Stimulated activated CD8-positive, alpha-beta memory T cell treated with anti-CD3 and anti-CD28 coated beads, Interleukin-15, amount 100 ng/mL, for 4 hours (primary cell): ENCODE measurements at places on chromosomes 2 and 18.

DNA sequence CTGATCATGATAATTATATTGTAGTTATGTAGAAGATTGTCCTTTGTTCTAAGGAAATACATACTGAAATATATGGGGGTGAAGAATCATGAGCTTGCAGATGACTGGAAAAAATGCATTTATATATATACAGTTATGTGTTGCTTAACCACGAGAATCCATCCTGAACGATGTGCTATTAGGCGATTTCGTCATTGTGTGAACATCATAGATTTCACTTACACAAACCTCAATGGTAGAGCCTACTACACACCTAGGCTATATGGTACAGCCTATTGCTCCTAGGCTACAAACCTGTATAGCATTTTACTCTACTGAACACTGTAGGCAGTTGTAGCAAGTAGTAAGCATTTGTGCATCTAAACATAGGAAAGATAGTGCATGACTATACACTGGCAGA is 2.6 kb upstream of the ACAA2 start:
- DNase-seq: no peak

- no peak for DNase-seq
Measured at GRCh38 chr2:151840216-151841046, 12.2 kb upstream of the ARL5A start.

GRCh38 chr2:197236816-197237215 is 73.8 kb downstream of the ANKRD44 start:
- DNase-seq: no peak

- no peak for DNase-seq
Measured at GRCh38 chr2:96764253-96764637, 3.5 kb downstream of the CNNM4 start.

DNA sequence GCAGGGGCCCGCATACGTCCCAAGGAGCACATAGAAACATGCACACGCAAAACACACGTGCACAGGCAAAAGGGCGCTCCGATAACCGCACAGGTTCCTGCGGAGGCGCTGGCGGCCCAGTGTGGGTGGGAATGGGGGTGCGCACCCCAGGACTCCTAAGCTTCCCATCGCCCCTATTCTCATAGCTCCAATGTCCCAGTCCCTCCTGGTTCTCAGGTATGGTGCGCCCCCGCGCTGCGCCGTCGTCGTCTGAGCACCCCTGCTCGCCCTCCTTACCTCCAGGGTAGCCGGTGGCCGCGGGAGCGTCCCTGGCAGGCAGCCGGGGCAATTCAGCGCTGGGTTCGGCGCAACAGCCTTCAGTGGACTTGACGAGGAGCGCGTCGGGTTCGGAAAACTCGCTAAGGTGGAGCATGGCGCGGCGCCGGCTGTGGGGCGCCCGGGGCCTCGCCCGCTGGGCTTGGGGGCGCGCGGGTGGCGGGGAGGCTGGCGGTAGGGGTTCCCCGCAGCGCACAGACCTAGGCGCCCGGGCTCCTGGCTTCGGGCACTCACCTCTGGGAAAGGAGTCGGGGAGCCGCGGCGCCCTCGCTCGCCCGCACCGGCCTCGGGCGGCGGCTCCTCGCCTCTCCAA is 328 bp downstream of the EGR4 start:
- no peak for DNase-seq

- no peak for DNase-seq
Measured at GRCh38 chr2:34567128-34567527, 968.0 kb upstream of the FAM98A start.

DNA sequence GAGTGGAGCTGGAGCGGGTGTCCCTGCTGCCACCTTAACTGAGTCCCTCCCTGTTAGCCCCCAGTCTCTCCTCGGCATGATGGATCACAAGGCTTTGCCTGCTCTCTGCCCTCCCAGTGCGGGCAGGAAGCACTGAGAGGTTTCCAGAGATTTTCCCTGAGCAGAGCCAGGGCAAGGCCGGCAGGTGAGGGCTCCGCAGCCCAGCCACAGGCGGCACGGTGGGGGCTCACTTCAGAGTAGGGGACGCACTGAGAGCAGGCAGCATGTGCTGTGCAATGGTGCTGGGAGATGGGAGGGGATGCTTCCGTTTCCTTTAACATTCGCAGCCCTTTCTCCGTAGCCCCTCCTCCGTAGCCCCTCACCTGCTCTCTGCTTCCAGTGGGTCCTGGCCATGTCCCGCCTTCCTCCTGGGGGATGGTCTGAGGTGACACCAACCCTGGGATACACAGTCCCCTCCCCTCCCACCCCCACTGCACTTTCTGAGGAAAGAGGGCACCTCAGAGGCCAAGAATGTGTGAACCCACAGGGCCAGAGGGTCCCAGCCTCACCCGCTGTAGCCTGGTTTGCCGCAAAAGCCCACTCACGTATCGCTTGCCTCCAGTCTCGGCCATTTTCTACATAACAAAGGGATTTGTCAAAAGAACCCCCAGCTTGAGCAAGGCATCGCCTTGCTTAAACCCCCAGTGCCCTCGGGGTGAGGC is 10.7 kb downstream of the KCNF1 start:
- DNase-seq: no peak

GRCh38 chr2:196173505-196173904 is 2.1 kb upstream of the STK17B start:
- DNase-seq: no peak

DNA sequence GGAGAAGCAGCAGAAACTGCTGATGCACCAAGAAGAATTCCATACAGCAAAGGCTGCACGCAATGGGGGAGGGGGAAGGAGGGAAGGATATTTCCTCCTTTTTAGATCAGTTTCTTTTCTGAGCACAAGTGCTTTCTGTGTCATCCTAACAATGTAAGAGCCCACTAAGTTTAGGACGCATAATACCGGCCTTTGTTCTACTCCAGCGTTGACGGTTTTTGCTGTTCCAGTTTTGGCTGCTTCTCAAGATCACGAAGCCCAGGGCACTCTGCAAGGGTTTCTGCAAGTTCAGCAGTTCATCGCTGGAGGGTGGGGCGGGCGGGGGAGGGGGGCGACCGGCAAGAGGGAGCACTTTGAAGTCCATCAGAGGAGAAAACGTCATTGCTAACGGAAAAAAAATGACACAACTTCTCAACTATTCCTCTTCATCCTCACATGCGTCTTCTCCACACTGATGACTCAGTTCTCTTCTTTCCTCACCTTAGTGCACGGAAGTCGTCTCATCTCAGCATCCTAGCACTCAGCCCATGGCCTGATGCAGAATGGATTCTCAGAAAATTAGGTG is 8.7 kb downstream of the FAM178B start:
- DNase-seq: no peak

DNA sequence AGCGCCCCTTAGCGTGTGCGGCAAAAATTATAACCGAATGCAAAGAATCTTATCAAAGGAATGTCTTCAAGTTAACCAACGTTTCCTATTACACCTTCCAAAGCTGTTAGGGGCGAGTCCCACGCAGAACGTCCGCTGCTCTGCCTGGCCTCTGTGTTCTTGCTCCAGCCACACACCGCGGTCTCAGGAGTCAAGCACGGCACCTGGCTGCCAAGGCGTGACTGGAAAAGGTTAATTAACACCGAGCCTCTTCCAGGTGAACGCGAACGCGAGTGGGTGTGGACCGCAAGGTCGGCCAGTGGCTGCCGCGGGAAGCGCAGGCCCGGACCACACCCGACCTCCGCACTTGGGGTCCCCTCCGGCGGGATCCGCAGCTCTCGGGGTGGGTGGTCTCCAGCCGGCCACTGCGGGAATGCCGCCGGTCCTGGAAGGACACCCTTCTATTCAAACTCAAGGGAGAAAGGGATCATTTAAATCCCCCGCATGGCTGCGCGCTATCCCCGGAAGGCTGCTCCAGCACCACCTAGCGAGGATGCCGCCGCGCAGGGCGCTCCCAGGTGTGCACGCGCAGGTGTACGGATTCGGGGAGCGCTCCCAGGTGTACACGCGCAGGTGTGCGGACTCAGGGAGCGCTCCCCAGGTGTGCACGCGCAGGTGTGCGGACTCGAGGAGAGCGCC is 830 bp downstream of the CYB5A start:
- DNase-seq: no peak

- no peak for DNase-seq
Measured at GRCh38 chr18:70373042-70373519, 84.2 kb downstream of the SOCS6 start.

GRCh38 chr2:147294825-147295392 is 549.9 kb upstream of the ACVR2A start:
- no peak for DNase-seq

DNA sequence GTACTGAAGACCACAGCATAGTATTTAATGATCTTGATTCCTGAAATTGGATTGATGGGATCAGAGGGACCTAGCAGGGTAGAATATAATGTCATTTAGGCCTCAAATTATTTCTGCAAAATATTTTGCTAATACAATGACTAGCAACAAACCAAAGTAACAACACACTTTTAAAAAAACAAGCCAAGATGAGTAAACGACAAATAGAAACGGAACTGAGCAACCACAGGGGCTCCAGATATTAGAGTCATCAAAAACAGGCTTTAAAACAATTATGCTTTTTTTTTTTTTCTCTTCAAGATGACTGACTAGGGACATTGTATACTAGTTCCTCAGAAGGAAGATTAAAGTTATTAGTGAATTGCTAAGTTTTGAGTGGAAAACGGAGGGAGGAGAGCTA is 447.1 kb upstream of the MMADHC start:
- DNase-seq: no peak
